ENCODE measurements at places on chromosomes 6 and 20. TPM values are rescaled to one million over a fixed set of nuclear protein-coding genes. Genes with fewer than 3 reads are reported as not detected.
A peak's percentile ranks its signal among the peaks of the same experiment; 100 is the strongest.

DNA sequence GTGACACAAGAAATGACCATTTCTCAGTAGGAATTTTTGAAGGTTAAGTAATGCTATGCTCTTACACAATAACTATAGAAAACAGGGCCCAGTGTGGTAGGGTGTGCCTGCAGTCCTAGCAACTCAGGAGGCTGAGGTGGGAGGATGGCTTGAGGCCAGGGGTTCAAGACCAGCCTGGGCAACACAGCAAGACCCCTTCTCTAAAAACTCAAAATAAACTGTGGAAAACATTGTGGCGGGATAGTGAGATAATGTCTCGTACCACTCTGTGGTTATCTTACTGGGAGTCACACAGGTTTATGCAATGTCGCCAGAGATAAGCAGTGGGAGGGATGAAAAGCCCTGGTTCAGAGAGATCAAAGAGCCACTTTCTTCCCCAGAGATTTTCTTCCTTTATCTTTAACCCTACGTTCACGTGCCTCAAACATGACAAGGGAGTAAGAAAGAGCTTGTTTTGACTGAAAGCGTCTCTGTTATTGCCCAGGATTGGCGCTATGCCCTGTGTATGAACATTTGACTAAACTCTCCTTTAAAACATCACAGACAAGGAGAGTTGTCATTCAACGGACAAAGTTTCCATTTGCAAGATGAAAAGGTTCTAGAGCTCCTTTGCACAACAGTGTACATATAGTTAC lies 13.9 kb downstream of the GCM1 start:
- H3K27me3 ChIP-seq: peaks cover 15% of the 10 kb centered on the region
- no peak for DNase-seq
- no peak overlapping the region for H3K4me3 ChIP-seq
- H3K36me3 ChIP-seq: no peaks in the 10 kb centered on the region

Gene CALHM4
- not detected for total RNA-seq

- H3K4me3 ChIP-seq: peak overlapping the region; percentile 46
- no peak overlapping the region for H3K27ac ChIP-seq
- peak; percentile 20 for DNase-seq
- no peaks in the 10 kb centered on the region for H3K4me1 ChIP-seq
- H3K36me3 ChIP-seq: no peaks in the 10 kb centered on the region
Observed at GRCh38 chr20:32018269-32019155, 8.3 kb downstream of the CCM2L start.

GRCh38 chr6:159646733-159647132 lies 46.3 kb downstream of the SOD2 start:
- H3K4me3 ChIP-seq: no peak overlapping the region
- no peak for DNase-seq
- H3K27ac ChIP-seq: no peak overlapping the region
- no peaks in the 10 kb centered on the region for H3K4me1 ChIP-seq

All from T-cell (primary cell).